ENCODE measurements at places on chromosomes 16 and 17.

DNA sequence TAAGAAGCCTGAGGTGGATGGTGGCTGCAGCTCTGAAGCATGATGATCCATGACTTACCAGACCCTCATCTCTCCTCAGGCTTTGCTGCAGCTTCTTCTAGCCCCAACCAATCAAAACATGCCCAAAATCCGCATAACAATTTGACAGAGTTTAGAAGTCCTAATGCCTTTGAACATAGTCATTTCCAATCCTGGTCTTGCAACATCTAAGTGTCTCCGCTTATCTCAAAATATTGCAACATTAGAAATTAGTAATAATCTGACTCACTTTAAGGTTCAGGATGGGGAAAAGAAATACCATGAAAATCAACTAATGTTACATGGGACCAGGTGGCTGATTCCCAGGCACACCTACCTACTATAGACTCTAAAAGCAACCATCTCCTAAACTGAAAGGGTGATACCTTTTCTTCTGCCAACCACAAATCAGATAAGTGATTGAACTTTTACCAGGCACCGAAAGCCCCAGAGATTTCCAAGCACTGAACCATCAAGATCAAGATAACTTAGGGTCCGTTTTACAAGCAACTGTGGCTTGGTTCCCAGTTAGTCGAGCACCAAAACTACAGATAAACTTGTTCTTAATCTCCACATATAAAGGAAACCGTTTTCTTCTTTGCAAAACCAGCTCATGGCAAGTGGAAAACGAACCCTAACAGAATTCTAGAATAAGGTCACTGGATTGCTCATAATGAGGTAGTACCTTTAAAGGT, 14.0 kb downstream of the ERN1 start:
- peak; percentile 92 for DNase-seq

GRCh38 chr17:66123163-66123562, 68.8 kb downstream of the CEP112 start:
- DNase-seq: peak; percentile 62

GRCh38 chr16:90050969-90051368, 26.2 kb downstream of the PRDM7 start:
- no peak for DNase-seq

- DNase-seq: no peak
Measured at GRCh38 chr16:86968866-86969265, 348.3 kb downstream of the C16orf95 start.

GRCh38 chr17:72719578-72720493, 372.7 kb downstream of the SLC39A11 start:
- peak; percentile 93 for DNase-seq

GRCh38 chr17:4959261-4959965, 8.2 kb downstream of the SPAG7 start:
- no peak for DNase-seq

DNA sequence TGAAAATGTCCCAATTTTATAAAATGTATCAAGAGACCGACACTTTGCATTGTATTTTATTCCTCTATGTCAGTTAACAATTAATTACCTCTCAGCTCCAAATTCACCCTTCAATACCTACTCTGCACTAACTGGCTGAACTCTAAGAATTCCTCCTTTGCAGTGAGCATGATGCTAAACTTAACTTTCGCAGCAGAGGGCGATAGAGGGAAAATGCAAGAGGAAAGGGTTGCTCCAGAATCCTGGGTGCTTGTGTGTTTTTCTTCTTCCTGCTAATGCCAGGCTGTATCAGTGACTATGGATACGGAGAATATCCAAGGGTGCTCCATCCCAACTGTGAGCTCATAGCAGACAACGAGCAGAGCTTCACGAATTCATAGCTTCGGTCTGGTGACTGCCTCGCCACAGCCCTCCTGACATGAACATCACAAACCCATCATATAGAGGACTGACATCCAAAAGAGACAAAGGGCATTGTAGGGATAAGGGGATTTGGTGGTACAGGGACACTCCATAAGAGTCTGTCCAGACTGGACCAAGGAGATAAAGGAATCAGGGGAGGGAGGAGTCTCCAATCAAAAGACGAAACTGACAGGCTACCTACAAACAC, 172.9 kb downstream of the STX8 start:
- no peak for DNase-seq

GRCh38 chr16:12439399-12440227, 364.1 kb downstream of the CPPED1 start:
- DNase-seq: no peak

DNA sequence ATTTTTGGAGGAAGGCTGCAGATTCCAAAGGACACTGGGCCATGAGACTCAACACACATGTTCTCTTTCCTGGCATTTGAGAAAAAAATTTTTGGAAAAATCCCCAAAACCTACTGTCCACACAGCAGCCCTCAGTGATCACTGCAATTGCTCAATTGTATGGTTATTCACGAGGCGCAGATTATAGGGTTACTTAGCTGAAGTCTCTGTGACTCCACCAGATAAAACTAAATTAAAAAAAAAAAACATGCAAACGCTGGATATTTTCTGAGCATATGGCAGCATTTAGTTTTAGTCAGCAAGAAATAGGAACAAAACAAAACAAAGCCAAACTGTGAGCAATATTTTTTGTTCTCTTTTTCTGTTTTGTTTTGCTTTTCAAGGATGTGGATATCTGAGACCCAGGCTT, 83.8 kb upstream of the FAM20A start:
- DNase-seq: no peak

DNA sequence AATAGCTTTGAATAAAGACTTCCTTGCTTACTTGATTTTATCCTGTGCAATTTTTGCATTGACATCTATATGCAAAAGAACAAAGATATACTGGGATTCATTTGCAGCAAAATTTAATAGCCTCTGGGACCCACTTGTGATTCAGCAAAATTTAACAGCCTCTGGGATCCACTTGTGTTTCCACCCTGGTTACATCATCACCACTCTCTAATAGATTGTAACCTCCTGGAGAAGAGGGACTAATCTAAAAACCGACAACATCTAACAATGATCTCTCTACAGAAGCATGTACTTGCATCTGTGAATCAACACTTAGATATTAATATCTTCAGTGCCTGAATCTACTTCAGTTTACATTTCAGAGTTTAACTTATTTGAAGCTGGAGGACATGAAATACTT, 202.0 kb upstream of the CPHXL start:
- DNase-seq: peak; percentile 17

DNA sequence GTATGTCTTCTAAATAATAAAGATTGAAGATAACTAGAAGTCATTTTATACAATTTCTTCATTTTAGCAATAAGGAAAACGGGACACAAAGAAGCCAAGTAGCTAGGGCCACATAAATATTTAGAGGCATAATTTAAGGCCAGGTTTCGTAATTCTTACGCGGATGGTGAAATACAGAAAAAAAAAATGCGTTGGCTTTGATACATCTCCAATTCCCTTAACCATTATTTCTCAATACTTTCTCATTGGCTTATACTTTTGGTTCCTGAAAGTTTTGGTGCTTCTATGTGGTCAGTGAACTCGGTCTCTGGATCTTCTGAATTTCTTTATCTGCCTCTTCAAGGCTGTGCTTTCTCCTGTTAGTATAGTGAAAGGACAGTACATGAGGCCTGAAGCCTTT, 888.1 kb downstream of the KCNJ2 start:
- DNase-seq: no peak

- peak; percentile 74 for DNase-seq
Measured at GRCh38 chr17:42937712-42938596, 26.3 kb downstream of the AARSD1 start.

DNA sequence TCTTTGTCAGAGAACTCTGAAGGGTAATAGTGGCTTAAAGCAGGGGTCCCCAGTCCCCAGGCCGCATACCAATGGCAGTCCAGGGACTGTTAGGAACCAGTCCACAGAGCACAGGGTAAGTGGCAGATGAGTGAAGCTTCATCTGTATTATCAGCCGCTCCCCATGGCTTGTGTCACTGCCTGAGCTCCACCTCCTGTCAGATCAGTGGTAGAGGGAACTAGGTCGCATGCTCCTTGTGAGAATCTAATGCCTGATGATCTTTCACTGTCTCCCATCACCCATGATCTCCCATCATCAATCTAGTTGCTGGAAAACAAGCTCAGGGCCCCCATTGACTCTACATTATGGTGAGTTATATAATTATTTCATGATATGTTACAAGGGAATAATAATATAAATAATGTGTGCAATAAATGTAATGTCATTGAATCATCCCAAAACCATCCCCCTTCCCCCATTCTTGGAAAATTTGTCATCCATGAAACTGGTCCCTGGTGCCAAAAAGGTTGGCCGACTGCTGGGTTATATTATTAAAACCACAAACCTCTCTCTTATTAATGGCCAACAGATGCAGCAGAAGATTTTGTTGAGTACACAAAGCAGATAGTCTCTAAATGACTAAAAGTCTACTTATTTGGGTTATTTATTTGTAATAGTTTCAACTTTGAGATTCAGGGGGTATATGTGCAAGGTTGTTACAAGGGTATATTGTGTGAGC, 782.7 kb downstream of the CDH11 start:
- DNase-seq: peak; percentile 84

GRCh38 chr16:59259074-59259949, 525.2 kb upstream of the GOT2 start:
- DNase-seq: peak; percentile 69

GRCh38 chr17:17511881-17512858, 16.0 kb upstream of the RASD1 start:
- DNase-seq: peak; percentile 97

GRCh38 chr16:68528686-68529379, 10.3 kb upstream of the ZFP90 start:
- peak; percentile 59 for DNase-seq

DNA sequence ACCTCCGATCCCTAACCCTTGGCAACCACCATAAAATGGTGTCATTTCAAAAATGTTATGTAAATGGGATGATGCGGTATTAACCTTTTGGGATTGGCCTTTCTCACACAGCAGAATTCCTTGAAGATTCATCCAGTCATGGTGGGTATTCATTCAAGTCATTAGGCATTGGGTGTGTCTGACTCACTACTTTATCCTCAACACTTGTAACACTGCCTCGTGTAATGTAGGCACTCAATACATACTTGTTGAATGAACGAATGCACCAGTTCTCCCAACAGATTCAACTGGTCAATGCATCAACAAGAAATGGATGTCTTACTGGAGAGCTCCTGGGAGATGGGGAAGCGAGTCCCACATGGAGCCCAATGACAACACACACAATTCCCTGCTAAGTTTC, 21.8 kb upstream of the GAN start:
- no peak for DNase-seq

GRCh38 chr16:55530316-55530856, 21.5 kb downstream of the LPCAT2 start:
- DNase-seq: no peak

- no peak for DNase-seq
Measured at GRCh38 chr17:57487573-57487972, 231.2 kb downstream of the MSI2 start.

DNA sequence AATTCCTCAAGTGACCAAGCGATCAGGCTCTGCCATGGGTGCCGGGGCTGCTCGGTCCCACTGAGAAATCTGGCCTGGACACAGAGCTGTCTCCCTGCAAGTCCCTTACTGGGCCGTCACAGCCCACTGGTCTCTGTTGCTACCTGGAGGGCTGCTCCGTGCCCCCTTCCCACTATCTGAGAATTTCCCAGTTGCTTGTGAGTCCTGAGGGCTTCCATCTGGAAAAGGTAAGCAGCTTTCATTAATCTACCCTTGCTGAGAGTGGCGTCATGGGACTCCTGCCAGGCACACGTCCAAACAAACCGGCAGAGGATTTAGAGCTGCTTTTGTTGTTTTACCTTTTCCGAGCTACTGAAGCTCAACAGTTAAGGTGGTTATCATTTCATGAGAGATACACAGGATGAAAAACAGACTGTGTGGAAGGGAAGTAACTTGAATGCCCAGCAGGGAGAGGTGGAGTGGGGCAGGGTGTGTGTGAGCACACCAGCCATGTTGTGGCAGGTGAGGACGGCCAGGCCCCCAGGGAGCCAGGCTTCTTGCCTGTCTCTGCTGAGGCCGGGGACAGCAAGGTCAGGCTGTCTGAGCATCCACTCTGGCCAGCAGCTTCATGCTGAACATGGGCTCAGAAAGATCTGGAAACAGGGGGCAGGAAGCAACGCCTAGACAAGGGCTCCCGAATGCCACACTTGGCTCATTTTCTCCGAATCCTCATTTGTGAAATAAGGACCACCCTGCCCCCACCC, 50.6 kb downstream of the GTF3C1 start:
- no peak for DNase-seq

DNA sequence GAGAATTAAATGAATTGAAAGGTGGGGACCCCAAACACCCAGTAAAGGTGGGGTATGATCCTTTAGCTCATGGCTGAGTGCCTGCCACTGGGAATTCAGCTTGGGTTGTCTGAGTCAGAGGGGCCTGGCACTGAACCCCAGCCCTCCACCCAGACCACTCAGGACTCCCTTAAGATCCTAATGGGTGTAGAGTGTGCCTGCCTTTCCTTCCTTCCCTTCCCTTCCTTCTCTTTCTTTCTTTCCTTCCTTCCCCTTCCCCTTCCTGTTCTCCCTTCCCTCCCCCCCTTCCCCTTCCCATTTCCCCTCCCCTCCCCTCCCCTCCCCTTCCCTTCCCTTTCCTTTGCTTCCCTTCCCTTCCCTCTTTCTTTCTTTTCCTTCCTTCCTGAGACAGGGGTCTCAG, 29.9 kb upstream of the GNA13 start:
- DNase-seq: no peak

- DNase-seq: no peak
Measured at GRCh38 chr16:85759136-85759535, 8.2 kb upstream of the C16orf74 start.

DNA sequence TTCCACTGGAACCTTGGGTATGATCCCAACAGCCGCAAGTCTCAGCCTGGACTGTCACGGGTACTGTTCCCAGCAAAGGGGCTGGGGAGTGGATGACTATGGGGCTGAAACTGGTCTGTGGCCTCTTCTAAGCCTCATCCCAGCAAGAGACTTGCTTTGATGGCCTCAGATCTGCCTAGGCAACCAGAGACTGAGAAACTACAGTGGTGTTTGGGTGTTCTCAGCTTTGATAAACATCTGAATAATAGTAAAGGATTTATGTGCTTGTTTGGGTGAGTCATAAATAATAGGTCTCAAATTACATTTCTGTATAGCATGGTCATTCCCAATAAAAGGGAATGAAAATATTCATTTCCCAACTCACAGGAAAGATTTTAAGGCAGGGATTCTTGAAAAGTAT, 30.2 kb upstream of the ULK2 start:
- DNase-seq: peak; percentile 57

DNA sequence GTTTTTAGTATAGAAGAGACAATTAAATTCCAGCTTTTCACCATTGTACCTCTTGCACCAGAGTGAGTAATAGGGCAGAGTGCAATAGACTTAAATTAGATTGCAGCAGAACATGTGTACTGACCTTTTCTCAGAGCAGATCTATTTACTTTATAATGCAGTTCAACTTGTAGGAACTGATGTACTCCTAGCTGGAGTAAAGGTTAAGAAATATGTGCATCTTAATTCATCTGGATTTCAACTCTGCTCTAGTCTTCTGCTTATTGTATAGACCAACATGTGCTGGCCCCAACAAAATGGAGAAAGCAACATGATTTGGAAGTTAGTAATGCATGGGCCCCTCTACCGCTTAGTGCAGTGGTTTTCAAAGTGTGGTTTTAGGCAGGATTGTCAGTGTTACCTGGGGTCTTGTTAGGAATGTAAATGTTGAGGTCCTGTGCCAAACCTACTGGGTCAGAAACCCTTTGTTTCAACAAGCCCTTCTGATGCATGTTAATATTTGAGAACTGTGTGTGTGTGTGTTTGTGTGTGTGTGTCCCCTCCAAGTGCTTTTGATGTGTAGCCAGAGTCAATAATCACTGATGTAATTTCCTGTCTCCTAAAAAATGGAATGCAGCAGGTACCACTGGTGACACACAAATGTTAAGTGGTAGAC, 138.6 kb downstream of the TOX3 start:
- DNase-seq: no peak

Measured in fibroblast of lung (primary cell).